Activated T-cell treated with anti-CD3 and anti-CD28 coated beads, Interleukin-2, amount 50 U/mL, for 4 hours (primary cell): ENCODE measurements at places on chromosomes 2 and 18. TPM values are rescaled to one million over a fixed set of nuclear protein-coding genes. Genes with fewer than 3 reads are reported as not detected.
A peak's percentile ranks its signal among the peaks of the same experiment; 100 is the strongest.

- DNase-seq: no peak
Observed at GRCh38 chr2:95384854-95385569, 17.5 kb upstream of the FAHD2A start.

- DNase-seq: no peak
Observed at GRCh38 chr2:5777131-5777535, 84.9 kb downstream of the SOX11 start.

DNA sequence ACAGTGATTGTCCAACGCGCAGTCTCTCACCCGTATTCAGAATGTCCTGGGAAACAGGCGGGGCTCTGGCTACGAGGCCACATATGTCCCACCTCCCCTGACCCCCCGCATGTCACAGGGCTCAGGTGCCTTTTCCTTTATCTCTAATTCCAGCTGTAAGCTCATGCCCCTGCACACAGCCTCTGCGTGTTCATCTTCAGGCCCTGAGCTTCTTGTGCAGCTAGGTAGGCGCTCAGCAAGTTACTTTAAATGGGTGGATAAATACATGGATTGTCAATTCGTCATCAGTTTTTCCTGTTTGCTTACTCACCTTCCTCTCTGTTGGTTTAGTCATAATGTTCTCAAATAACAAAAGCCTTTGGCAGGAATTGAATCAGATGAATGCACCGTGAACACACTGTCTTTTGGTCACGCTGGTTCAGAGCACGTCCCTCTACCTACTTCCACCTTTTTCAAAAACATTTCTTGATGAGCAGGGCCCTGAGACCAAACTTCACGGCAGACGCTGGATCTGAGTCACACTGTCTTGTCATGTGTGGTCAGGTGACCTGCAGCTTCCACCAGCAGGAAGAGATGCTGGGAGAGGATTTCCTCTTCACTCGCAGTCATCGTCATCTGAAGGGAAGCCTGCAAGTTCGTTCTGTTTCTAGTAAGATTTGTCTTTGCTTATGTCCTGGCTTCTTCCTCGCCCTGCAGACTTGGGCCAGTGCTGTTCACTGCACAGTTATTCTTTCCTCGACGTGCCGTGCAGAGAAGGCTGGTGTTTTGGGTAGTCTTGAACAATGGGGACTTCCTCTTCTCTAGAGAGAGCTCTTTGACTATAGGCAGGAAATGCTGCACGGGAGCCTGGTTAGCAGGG is 138.1 kb downstream of the PTGR3 start:
- DNase-seq: peak; percentile 61

The NPHP1 gene
- total RNA-seq: 1.8 TPM

DNA sequence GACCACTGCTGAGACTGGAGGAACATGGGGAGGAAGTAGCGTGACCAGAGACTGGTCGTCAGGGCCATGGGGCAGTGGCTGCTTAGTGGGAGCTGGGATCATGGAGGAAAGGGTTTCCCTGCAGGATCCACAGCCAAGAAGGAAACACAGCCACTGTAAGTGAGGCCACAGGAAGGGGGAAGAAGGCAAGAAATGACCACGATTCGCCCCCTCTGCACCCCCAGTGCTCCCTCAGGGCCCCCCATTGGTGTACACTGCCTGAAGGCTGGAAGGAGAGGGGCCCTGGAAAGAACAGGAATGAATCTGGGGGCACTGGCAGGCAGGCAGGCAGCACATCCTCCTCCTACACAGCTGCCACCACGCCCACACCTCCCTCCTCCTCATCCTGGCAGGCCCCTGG is 62.5 kb upstream of the RMDN2 start:
- no peak for DNase-seq

DNA sequence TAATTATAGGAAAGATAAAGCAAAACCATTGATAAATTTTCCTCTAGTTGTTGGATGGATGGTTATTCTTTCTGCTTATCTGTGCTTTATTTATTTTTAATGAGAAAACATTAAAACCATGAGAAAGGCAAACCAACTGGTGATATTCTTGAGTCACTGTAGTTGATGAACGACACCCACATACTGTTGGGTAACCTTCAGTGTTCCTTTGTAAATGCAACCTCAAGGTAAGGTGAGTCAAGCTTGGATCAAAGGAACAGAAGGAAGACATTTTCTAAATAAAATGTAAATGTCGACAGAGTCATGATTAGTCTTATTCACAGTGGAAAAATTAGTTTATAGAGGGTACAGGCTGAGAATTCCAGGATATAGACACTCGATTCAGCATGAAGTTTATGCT is 12.7 kb downstream of the ABCB11 start:
- no peak for DNase-seq

The IL36B gene
- total RNA-seq: not detected

DNA sequence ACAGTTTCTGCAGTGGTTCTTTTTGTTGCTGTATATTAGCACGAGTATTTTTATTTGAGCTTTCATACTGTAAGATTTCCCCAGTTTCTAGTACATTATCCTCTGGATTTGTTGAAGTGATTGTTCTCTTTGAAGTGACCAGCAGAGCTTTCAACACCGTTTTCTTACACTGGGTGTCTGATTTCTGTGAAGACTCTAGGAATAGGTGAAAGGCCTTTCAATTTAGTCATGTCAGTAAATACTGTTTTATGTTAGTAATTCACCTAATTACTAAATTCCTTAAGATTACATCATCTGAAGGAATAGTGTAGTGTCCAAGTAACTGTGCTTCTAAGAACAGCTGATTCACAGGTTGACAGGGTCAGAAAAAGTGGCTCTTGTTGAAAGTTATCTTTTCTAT is 2.3 kb downstream of the PPM1B start:
- no peak for DNase-seq

The CMPK2 gene
- total RNA-seq: 4.2 TPM

DNA sequence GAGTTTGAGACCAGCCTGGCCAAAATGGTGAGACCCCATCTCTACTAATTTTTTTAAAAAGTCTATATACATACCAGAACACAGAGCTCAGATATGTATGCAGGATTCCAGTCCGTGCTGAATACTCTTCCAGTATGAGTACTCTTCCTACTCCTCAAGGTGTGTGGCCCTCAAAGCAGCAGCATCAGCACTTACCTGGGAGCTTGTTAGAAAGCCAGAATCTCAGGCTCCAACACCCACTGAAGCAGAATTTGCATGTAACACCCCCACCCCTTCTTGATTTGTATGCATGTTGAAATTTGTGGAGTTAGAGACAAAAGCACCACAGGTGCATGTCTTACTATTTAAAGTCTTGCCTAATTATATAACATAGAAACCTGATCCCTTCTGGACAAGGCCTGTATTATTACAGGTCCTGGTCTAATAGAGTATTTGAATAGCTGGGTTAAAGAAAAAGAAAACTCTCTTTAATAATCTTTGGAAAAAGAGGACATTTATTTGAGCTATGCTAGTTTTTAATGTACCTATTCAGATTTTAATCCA is 50.3 kb upstream of the NFE2L2 start:
- DNase-seq: no peak

The RASGRP3 gene
- total RNA-seq: 2.4 TPM

GRCh38 chr2:221423210-221423804 is 148.8 kb downstream of the EPHA4 start:
- no peak for DNase-seq

GRCh38 chr18:69444221-69444620 is 43.5 kb downstream of the DOK6 start:
- DNase-seq: no peak

GRCh38 chr2:63049211-63049969 is 1.2 kb upstream of the OTX1 start:
- no peak for DNase-seq

GRCh38 chr18:13635046-13635445 is 91.3 kb downstream of the FAM210A start:
- DNase-seq: no peak

The SEPTIN10 gene
- total RNA-seq: 1.1 TPM

GRCh38 chr2:194545978-194546377 is 1111.0 kb upstream of the SLC39A10 start:
- no peak for DNase-seq

GRCh38 chr2:38489846-38490245 is 112.8 kb upstream of the ATL2 start:
- no peak for DNase-seq

The DRC1 gene
- not detected for total RNA-seq

The GTF2A1L gene
- total RNA-seq: not detected

- DNase-seq: no peak
Observed at GRCh38 chr18:44915661-44916060, 235.0 kb downstream of the SETBP1 start.
